Lung microvascular endothelial cell (primary cell): ENCODE measurements at places on chromosomes 7 and 10. TPM values are rescaled to one million over a fixed set of nuclear protein-coding genes. Genes with fewer than 3 reads are reported as not detected.

- no peak for DNase-seq
Measured at GRCh38 chr10:6763001-6763400, 182.9 kb upstream of the PRKCQ start.

DNA sequence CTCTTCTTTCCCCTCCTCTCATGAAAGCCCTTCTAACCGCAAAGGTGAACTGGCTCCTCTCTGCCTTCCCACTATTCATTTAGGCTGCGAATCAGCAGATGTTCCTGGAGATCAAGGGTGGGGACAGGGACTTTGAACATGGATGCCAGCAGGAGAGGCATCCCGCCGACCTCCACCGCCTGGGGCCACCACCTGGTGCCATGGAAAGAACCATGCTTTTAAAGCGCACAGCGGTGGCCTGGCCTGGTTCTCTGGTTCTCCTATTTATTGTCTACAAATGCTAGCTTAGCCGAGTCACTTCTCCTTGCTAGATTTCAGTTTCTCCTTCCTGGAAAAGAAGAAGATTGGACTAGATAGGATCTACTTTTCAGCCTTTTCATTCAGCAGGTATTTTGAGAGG, 43.2 kb upstream of the KCNMA1 start:
- DNase-seq = no peak

DNA sequence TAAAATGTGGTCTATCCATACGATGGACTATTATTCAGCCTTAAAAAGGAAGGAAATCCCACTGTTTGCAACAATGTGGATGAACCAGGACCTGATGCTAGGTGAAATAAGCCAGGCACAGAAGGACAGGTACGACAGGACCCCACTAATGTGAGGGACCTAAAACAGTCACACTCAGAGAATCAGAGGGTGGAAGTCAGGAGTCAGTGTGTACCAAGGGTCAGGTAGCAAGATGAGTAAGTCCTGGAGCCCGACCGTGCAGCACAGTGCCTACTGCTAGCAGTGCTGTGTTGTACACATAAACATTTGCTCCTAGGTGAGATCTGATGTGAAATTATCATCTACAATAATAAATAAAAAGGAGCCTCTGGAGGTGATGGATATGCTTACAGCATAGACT, 322.3 kb downstream of the GLRX3 start:
- DNase-seq = no peak

- DNase-seq = no peak
Measured at GRCh38 chr10:42973870-42974692, 102.8 kb upstream of the RET start.

- no peak for DNase-seq
Measured at GRCh38 chr7:70506434-70506833, 625.5 kb upstream of the GALNT17 start.

DNA sequence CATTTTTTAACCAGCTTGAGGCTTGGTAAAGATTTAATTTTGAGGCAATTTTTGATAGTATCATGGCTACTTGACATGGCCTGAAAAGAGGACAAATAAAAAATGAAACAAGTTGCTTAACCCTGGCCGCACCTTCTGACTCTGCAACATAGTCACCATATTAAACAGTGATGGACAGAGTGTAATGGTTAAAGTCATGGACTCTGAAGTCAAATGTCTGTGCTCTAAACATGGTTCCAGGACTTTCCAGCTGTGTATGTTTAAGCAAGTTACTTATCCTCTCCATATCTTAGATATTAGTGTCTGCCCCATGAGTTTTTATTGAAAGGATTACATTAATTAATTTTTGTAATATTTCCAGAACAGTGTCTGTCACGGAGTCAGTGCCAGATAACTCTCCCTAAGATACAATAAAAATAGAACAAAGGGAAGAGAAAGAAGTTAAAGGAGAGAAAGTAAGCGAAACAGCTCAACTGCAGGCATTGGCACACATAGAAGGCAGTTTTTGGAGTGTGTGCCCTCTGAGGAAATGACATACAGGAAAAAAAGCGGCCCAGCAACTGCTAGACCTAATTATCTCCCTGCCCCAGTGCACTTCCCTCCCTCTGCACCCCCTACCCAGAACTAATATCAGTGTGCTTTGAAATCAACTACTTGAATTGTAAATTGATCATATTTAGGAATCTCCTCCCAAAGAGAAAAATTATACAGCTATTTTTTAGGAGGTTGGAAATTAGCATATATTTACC, 65.3 kb downstream of the MACC1 start:
- no peak for DNase-seq

DNA sequence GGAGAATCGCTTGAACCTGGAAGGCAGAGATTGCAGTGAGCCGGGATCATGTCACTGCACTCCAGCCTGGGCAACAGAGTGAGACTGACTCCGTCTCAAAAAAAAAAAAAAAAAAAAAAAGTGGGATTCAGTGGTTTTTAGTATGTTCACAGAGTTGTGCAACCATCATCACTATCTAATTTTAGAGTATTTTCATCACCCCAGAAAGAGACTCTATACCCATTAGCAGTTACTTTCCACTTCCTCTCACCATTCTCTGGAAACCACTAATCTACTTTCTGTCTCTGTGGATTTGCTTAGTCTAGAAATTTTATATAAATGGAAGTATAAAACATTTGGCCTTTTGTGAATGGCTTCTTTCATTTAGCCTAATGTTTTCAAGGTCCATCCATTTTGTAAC, 113.4 kb downstream of the ST7 start:
- no peak for DNase-seq

DNA sequence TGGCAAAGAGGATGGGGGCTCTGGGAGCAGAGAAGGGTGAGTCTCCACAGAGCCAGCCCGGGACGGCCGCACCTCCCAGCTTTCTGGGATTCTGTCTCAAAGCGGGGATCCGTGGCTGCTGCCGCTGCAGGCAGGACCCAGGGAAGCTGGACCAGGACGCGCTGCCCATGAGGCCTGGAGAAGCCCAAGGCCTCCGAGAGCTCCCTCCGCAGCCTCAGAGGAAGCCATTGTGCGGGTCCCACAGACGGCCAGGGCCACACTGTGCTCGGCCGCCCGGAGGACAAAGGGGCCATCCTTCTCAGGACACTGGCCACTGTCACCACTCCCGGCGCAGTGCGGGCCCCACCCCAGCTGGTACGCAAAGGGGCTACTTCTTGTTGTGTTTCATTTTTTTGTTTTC, 79.3 kb upstream of the PDGFA start:
- DNase-seq = no peak

- no peak for DNase-seq
Measured at GRCh38 chr7:101978683-101979082, 161.3 kb downstream of the CUX1 start.

DNA sequence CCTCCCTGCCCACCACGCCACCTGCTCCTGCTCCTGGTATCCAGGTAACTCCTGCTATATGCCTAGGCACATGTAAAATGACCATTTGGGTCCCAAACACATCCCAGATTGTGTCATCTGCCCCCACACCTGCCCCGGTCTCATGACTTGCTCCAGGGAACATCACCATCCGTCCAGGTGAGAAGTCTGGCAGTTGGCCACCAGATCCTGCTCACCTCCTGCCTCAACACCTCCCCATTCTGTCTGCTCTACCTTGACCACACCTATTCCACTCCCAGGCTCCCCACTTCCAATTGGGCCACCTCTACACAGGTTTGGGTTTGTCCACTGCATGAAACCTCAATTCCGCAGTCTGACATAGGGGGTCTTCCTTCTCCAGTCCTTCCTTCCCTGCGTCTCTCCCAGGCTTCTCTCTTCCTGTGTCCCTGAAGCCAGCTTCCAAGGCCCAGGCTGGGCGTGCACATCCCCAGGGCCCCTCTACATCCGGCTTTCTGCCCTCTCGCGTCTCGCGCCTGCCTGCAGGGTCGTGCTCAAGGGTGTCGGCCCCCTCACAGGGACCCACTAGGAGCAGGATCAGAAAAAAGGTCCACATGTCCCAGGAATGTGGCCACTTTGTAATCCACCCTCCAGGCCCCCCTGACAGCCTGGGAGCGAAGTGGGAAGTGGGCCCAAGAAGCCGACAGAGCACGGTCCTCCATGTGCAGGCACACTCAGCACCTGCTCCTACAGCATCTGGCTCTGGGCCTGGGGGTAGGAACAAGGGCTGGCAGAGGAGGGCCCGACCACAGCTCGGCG, 49.3 kb upstream of the DAGLB start:
- DNase-seq = no peak

GRCh38 chr10:31000867-31001266, 30.8 kb downstream of the ZNF438 start:
- no peak for DNase-seq

- DNase-seq = peak; percentile 30
Measured at GRCh38 chr7:44103923-44104859, at the start of gene AEBP1. Gene AEBP1 (plus strand): TSS chr7:44104345. CDS start chr7:44104666, 321 bp downstream.

GRCh38 chr7:116871061-116871700, 8.8 kb downstream of the CAPZA2 start:
- DNase-seq = peak; percentile 34

DNA sequence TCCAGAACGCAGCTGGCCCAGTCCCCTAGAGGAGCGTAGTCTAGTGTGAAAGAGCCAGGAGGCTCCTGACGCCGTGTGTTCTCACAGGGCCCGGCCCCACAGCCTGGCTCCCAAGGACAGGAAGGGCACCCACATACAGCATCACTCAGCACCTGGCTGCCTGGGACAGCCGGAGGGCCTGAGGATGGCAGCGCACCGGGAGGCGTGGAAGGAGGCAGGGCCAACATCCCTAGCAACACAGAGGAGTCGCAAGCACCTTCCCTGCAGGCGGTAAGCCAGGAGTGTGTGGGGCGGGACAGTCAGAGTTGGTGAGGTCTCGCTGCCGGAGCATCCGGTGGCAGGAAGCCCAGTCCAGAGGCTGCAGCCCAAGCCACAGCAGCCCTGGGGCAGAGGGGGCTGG, 125.8 kb downstream of the MAD1L1 start:
- peak; percentile 68 for DNase-seq

The ITPRID1 gene
- not detected in 2 replicates for total RNA-seq

The LYZL2 gene
- total RNA-seq = not detected in 2 replicates

The SEMA3C gene
- total RNA-seq = 0.20 and 6.1 TPM in 2 replicates

The ANK3 gene
- total RNA-seq = under 0.01 and 0.87 TPM in 2 replicates

The CFTR gene
- not detected in 2 replicates for total RNA-seq

The NDUFB8 gene
- 152 and 182 TPM in 2 replicates for total RNA-seq

The GTPBP4 gene
- 16.3 and 23.4 TPM in 2 replicates for total RNA-seq
